Chondrocyte (in vitro differentiated cells): ENCODE measurements at places on chromosomes 2 and 18. TPM values are rescaled to one million over a fixed set of nuclear protein-coding genes. Genes with fewer than 3 reads are reported as not detected.

The SMAD4 gene
- 106 to 119 TPM (median 113 TPM) in 3 replicates for total RNA-seq

The SP5 gene
- total RNA-seq = not detected in 3 replicates

The STAT4 gene
- 1.3 to 12.4 TPM (median 11.5 TPM) in 3 replicates for total RNA-seq

The NEB gene
- total RNA-seq = 1.0 to 2.2 TPM (median 2.2 TPM) in 3 replicates

The FHOD3 gene
- total RNA-seq = 8.2 to 9.9 TPM (median 8.9 TPM) in 3 replicates

The SALL3 gene
- total RNA-seq = not detected in 3 replicates

The FLACC1 gene
- total RNA-seq = 1.4 to 2.1 TPM (median 1.5 TPM) in 3 replicates

- DNase-seq = no peak
Measured at GRCh38 chr2:49177194-49177593, 22.9 kb upstream of the FSHR start.

DNA sequence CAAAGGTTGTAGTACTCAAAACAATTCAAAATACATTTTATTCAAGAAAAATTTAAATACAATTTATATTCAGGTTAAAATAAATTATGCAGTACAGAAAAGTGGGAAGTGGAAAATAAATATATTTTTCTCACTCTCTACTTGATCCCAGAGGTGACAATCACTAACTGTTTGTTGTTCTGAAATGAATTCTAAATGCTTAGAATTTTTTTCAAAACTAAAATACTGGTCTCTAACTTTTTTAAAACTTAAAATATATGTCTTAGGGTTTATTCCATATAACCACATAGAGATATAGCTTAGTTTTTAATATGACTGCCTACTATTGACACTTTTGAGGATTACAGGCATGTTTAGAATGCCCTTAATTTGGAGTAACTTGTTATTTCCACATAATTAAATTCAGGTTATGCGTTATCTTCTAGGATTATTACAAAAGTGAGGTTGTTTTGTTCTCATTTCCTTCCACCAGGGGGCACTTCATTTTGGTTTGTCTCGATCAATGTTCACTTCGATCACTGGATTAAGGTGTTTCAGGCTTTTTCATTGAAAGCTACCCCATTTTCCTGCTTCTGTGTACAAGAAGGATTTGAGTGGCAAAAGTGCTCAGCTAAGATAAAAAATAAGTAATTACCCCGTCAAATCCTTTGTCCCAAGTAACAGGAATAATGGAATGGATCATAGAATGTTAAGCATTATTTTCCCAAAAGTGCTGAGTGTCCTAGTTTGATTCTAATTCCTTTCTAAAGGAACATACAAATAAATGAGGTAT lies 27.1 kb upstream of the TFPI start:
- no peak for DNase-seq

- DNase-seq = no peak
Measured at GRCh38 chr18:80204142-80204541, 43.2 kb downstream of the PARD6G start.

GRCh38 chr2:1129982-1130381 lies 179.3 kb downstream of the SNTG2 start:
- DNase-seq = no peak

- DNase-seq = no peak
Measured at GRCh38 chr2:8421658-8422449, 260.0 kb upstream of the ID2 start.

DNA sequence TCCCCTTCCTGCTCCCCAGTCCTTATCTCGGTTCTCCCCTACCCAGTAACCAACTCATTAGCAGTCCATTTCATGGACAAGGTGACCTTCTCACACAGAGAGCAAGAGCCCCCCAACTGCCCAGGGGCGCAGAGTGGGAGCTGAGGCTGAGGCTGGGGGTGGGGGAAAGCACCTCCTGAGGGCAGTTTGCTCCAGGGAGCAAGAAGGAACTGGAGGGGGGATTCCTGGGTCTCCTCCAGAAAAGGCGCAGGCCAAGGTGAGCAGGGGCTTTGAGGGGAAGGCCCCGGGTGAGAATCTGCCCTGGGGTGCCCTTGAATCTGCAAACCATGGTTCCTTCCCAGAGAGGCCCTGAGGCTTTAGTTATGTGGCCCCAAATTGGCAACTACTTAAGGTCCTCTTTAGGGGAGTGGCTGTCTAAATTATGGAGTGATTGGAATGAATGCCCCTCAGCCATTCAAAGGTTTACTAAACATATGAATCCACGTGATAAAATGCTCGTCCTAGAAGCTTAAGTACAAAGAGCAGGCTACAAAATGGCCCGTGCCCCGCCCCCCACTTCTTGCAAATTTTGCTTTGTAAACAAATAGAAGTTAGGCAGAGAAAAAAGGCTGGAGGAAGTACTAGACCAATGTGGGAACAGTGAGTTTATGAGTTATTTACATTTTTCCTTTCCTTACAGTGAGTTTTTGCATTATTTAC lies 123.5 kb upstream of the HS6ST1 start:
- no peak for DNase-seq

DNA sequence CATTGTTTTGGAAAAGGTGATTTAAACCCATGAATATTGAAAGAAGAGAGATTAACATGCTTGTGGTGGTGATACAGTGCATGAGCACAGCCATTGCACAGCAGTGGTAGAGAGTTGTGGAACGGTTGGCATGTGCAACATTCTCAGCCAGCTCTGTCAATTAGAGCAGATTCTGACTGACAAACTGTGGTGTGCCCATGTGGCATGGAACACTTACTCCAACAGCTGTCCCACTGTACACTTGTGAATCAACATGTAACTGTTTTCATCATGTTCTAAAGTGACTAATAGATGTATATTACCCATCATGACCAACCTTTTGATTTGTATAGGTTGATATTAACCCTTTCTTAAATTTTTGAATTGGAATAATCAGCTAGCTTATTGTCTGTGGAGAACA lies 55.6 kb downstream of the PKP4 start:
- no peak for DNase-seq

GRCh38 chr18:62037989-62038778 lies 145.4 kb upstream of the RNF152 start:
- DNase-seq = no peak

- no peak for DNase-seq
Measured at GRCh38 chr2:234199996-234200395, 149.5 kb downstream of the SPP2 start.

DNA sequence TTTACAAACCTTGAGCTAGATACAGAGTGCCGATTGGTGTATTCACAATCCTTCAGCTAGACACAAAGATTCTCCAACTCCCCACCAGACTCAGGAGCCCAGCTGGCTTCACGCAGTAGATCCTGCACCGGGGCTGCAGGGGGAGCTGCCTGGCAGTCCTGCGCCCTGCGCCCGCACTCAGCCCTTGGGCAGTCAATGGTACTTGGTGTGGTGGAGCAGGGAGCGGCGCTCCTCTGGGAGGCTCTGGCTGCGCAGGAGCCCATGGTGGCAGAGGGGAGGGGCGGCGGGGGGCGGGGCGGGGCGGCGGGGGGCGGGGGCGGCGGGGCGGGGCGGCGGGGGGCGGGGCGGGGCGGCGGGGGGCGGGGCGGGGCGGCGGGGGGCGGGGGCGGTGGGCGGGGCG lies 923.4 kb downstream of the SOCS6 start:
- no peak for DNase-seq

- DNase-seq = no peak
Measured at GRCh38 chr2:238787501-238787900, 60.4 kb upstream of the TWIST2 start.

GRCh38 chr2:183001948-183002347 lies 36.3 kb downstream of the NCKAP1 start:
- no peak for DNase-seq

GRCh38 chr2:173290518-173290917 lies 64.2 kb upstream of the CDCA7 start:
- DNase-seq = no peak

DNA sequence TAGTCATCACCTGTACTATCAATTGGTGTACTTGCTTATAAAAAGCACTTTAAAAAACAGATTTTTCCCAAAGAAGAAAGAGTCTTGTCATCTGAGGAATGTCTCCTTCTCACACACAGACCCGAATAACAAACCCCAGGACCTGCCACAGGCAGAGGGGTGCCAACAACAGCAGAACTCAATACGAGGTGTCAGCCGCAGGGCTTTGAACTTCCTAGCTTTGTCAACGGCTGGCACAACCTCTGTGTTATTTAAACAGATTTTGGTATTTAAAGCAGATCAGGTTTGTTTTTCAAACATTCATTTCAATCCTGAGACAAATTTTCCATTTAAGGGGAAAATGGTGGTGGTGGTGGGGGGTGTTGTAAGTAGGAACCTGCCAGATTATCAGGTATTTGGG lies 138.4 kb upstream of the RIOK3 start:
- DNase-seq = no peak

GRCh38 chr2:77169426-77169825 lies 352.8 kb downstream of the LRRTM4 start:
- DNase-seq = no peak

DNA sequence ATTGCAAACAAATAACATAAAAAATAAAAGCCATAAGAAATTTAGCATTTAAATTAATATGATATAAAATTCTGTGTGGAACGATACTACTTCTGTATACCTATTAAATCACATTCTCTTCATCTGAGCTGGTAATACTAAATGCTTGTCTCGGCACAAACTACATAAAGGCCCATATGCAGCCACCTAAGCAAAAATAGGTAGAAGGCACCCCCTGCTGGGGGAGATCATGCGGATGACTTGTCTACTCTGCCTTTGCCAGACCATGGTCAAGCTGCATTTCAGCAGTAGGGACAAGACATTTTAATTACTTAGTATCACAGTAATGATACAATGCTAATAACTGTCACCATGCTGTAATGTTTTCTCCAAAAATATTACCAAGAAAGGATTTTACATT lies 108.0 kb downstream of the CDH19 start:
- no peak for DNase-seq

- no peak for DNase-seq
Measured at GRCh38 chr18:7766817-7767216, 199.7 kb downstream of the PTPRM start.

DNA sequence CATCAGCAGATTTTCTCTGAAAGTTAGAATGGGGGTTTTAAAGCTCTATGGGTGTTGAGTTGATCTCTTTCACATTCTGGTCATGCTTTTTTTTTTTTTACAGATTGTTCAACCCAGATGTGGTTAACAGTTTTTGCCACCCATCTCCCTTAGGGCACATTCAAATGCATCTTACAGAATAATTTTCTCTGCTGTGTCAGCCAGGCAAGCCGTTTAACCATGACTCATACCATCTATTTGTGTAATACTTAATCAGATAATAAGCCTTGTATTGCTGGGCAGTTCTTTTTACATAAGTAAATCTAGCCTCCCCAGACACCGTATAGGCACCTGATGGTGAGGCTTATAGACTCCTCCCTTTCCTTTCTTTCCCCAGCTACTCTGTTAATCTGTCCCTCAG lies 62.0 kb downstream of the TGIF1 start:
- DNase-seq = no peak

GRCh38 chr18:11689669-11690565 lies 853 bp downstream of the GNAL start:
- no peak for DNase-seq

- DNase-seq = no peak
Measured at GRCh38 chr2:136107051-136108033, 10.6 kb downstream of the CXCR4 start.

- DNase-seq = no peak
Measured at GRCh38 chr2:143241403-143242088, 112.3 kb downstream of the ARHGAP15 start.

DNA sequence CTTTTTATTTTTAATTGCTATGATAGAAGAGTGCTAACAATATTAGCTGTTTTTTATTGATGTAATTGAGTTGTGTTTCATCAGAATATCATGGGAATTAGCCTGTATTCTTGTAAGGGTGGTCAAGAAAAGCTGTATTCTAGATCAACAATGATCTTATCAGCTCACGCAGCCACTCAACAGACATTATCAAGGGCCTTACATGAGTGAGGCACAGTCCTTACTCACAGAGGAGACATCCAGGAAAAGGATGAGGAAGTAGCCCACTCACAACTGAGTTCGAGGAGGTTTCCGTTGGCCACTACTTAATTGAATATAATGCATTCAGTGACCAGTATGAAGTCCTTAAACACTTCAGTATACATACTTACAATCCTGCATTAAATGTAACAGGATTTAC lies 152.5 kb downstream of the AFF3 start:
- DNase-seq = no peak

- no peak for DNase-seq
Measured at GRCh38 chr2:218193701-218194100, 23.3 kb upstream of the ARPC2 start.

- no peak for DNase-seq
Measured at GRCh38 chr2:85830645-85831044, 58.1 kb downstream of the ST3GAL5 start.
